B cell (primary cell): ENCODE measurements at places on chromosomes 7 and 10. TPM values are rescaled to one million over a fixed set of nuclear protein-coding genes. Genes with fewer than 3 reads are reported as not detected.

DNA sequence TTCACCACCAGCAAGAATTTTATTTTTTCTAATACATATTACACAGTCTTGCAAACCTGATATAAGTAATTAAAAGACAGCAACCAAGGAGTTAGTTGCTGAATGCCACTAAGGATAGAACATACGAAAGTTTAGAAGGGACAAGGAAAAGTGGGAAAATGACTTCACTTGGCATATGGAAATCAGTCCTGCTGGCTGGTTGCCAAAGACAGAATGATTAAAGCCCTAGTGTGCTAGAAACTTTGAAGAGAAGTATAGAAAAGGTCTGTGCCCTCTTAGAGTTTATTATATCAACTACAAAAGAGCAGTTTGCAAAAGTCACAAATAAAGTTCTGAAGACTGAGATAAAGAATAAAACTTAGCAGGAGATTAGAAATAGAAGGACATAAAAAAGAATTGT, 5.8 kb upstream of the YAE1 start:
- H3K36me3 ChIP-seq = no peaks in the 10 kb centered on the region
- DNase-seq = no peak
- no peaks in the 10 kb centered on the region for H3K27me3 ChIP-seq
- H3K4me3 ChIP-seq = no peak overlapping the region
- H3K4me1 ChIP-seq = peaks cover under 1% of the 10 kb centered on the region

DNA sequence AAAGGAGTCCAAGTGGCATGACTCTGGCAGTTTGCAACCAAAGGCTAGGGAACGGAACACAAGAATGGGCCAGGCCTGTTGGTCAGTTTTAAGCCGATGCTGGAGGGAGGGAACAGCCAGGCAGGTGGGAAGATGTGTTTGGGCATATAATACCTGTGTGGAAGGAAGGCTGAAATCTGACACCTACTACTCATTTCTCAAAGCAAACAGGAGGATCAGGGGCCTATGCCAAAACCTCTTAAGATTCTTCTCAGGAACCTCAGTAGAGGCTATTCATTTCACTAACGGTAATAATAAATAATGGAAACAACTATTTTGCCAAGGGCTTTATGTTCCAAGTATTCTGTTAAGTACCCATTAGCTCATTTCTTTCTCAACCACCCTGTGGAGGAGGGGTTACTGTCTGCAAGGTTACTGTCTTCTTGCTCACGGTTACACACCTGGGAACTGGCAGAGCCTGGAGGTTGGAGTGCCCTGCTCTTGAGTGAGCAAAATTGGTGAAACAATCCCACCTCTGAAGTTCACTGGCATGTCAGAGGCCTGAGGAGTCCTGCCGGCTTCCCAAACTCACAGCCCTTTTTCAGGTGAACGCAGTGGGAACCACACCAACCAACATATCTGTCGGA, 35.5 kb downstream of the GOT1 start:
- H3K27me3 ChIP-seq = no peaks in the 10 kb centered on the region
- H3K4me1 ChIP-seq = peaks cover 2% of the 10 kb centered on the region
- DNase-seq = no peak
- H3K36me3 ChIP-seq = peaks cover 10% of the 10 kb centered on the region
- H3K4me3 ChIP-seq = no peak overlapping the region
- H3K27ac ChIP-seq = no peak overlapping the region

DNA sequence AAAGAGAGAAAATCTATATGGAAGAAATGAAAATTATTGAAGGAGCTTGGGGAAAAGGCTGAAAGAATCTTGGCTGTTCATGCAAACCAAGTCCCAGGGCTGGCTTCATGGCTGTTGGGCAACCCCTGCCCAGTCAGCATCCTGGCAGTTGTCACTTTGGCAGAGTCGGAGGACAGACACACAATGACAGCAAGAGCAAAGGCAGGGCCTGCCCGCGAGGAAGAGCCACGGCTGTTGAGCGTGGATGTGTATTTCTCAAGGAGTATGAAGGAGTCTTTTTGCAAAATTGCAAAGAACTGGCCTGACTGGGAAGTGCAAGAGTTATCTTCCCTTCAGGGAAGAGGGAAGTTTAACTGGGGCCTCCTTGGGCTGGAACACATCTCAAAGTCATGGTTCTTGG, 11.7 kb downstream of the PTPRE start:
- peaks cover 7% of the 10 kb centered on the region for H3K4me1 ChIP-seq
- DNase-seq = no peak
- H3K4me3 ChIP-seq = no peak overlapping the region

The SRRM3 gene
- polyA plus RNA-seq = not detected in 2 replicates

The PRKG1 gene
- not detected in 2 replicates for polyA plus RNA-seq
